ENCODE measurements at places on chromosomes 7 and 10. TPM values are rescaled to one million over a fixed set of nuclear protein-coding genes. Genes with fewer than 3 reads are reported as not detected.

DNA sequence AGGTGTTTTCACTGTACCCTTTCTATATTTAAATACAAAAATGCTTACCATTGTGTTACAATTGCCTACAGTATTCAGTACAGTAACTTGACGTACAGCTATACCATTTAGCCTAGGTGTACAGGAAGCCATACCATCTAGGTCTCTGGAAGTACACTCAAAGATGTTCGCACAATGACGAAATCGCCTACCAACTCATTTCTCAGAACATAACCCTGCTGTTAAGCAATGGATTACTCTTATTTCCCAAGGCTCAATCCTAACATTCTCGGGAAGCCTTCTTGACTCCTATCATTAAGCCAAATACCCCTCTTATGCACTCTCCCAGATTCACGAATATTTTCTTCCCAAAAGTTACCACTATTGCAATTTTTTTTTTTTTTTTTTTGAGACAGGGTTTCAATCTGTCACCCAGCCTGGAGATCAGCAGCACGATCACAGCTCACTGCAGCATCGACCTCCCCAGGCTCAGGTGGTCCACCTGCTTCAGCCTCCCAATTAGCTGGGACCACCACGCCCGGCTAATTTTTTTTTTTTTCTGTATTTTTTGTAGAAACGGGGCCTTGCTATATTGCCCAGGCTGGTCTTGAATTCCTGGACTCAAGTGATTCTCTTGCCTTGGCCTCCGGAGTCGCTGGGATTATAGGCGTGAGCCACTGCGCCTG lies 1.5 kb downstream of the CWF19L1 start:
- no peak for DNase-seq

DNA sequence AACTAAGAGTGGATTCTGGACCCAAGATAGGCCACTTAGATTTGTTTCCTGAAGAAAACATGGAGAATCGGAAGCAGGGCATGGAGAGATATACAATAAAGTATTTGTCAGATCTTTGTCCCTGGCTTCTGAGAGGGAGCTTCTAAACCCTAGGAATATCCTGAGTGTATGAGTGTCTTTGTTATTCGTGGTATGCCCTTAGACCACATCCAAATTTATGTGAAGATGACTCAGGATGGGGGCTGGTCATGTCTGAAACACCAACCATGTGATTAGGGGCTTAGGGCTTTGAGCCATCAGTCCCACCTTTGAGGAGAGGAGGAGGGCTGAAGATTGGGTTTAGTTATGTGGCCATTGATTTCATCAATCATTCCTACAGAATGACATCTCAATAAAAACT lies 69.7 kb upstream of the PLPP4 start:
- DNase-seq, result no peak

Gene GIMAP6
- 17.8 TPM for polyA plus RNA-seq

Gene AZGP1
- 2.5 TPM for polyA plus RNA-seq

Gene GBX1
- not detected for polyA plus RNA-seq

Gene SPDYE16
- polyA plus RNA-seq, result 1.6 TPM
